ENCODE measurements at places on chromosomes 11 and 22.
A peak's percentile ranks its signal among the peaks of the same experiment; 100 is the strongest.

DNA sequence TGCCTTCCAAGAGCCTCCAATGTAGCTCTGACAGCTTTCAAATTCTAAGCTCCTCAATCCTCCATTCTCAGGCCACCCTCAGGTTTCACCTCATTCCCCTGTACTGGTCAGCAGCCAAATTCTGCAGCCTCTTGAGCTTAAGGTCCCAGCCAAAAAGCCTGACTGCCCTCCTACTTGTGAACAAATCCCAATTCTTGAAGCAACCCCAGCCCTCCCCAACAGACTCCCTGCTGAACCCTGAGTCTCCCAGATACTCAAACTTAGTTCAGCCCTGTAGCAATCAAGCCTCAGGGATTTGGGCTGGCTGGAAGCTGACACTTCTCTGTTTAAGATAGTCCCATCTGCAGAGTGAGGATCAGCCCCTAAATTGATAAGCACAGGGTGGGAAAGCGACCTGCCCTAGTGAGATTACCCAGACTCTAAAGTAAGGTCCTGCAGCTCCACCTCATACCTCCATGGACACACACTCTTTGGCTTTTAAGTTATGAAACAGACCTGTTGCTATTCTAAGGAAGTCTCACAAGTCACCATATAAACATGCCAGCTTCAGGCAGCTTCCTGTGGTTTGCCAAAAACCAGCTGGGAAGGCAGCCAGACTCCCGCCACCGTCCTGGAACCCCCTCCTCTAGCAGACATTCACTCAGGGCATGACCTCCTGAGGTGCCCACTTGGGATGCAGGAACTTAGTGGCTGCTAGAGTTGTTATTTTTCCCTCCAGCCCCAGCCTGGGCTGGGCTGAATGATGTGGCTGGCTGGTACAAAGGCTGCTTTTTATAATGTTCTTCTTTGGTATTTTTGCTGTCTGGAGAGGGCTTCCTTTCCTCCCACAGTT, 82.5 kb upstream of the PICALM start:
- DNase-seq: no peak

DNA sequence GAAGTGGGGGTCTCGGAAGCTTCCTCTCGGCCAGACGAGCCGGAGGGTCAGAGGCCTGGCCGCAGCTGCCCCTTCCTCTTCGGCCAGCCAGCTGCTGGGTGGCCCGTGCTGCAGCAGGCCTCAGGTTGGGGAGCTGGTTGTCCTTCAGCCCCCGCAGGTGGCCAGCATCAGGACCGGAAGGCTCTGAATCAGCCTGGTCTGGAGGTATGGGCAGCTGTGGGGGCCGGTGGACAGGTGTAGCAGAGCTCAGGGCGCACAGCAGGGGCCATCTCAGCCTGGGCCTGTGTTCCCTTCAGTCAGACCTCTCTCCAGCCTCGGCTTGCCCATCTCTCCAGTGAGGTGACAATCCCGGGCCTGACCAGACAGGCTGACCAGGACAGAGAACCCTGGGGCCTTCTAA, 13.9 kb upstream of the TBX1 start:
- no peak for DNase-seq

DNA sequence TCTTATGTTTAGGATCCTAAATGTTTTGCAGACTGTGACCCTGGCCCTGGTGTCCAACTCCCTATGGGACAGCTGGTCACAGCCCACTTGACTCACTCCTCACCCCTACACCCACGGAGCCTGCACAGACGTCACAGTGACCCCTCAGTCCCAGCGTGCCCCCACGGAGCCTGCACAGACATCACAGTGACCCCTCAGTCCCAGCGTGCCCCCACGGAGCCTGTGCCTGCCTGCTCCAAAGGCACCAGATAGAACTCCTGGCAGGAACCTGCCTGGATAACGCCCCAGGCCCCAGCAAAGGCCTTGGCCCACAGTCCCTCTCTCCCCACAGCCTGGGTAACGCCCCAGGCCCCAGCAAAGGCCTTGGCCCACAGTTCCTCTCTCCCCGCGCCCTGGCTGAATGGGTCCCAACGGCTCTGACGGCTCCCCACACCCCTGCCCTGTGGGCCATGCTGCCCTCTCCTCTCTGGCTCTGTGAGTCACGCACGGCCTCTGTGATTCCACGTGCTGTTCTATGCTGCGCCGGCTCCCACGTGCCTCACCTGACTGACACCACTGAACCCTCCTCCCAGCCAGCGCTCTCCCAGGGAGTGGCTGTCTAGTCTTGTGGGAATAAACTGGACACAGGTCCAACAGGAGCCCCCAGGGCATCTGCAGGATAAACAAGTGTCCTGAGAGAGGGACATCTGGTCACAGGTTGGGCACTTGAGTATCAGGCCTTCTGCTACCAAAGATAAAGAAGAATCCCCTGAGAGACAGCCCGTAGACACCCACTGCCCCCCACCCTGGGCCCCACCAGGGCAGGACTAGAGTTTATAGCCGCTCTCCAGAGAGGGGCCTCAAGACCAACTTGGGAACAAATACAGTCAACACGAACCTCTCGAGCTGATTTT, 250.3 kb downstream of the BRD1 start:
- no peak for DNase-seq

DNA sequence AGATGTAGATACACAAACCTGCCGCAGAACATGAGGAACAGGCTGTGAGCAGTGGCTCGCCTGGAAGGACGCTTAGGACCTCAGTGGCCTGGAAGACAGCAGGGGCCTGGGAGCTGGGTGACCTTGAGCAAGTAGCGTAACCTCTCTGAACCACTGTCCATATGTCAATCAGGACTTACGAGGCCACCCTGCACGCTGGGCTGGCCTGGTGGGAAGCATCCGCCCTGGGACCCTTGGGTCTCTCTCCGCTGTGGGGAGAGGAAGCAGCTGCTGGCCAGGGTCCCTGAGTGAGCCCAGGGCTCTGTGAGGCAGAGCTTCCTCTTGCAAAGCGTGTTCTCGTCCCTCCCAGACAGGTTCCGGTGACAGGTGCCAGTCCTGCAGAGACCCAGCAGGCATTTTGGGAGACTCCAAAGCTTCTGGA, 14.0 kb upstream of the EHD1 start:
- DNase-seq: no peak

DNA sequence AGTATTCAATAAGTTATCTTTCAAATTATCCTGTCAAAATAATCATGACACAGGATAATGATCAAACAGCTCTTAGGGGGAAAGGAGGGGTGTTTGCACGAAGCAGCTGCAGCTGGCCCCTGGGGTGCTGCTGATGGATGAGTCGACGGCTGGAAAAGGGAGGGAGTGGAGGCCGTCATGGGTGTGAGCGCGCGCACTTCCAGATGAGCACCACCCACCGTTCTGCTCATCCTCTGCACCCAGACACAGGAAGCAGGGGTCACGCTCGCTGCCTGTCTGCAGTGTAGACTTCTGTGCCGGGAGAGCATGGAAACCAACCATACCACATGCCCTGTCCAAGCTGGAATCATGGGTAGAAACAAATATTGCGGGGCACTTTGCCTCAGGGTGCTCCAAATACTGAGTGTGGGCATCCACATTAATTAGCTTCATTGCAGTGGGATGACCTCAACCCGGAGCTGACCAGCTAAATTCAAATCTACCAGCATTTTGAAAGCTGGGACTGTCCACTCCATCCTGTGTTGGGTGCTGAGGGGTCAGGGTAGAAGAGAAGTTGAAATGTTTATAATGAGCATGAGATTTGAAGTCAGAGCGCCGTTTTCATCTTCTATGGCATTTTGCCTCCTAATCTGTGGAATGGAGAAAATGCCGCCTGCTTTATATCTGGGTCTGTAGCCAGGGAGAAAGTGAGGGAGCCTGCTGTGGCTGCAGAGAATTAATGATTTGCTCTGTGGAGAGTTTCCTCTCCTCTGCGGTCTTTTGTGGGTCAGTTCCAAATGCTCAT, 802.4 kb downstream of the TBC1D22A start:
- DNase-seq: no peak

GRCh38 chr11:73141031-73141308, 1.1 kb downstream of the FCHSD2 start:
- no peak for DNase-seq

GRCh38 chr11:82539669-82540068, 194.0 kb downstream of the FAM181B start:
- no peak for DNase-seq

GRCh38 chr11:20070459-20070858, 89.8 kb downstream of the DBX1 start:
- no peak for DNase-seq

GRCh38 chr11:76329084-76329648, 51.8 kb downstream of the THAP12 start:
- DNase-seq: no peak

GRCh38 chr22:44668886-44669521, 33.0 kb upstream of the PRR5 start:
- DNase-seq: no peak

DNA sequence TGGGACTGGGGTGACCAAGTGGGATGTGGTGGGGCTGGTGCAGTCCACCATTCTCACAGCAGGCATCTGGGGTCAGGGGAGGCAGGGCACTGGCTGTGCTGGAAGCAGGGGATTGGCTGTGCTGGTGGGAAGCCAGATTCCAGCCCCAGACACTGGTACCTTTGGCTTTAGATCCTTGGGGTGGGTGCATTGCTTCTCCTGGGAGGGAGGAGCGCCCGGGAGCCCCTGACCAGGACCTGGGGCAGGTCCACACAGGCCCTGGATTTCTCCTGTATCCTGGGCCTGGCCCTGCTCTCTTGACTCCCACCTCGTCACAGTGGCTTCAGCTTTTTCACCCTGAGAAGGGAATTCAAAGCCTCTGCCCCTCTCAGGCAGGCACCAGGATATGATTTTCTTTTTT, 38.5 kb downstream of the ST3GAL4 start:
- DNase-seq: no peak

- DNase-seq: peak; percentile 12
Measured at GRCh38 chr11:81497202-81497804, 1236.4 kb downstream of the FAM181B start.

GRCh38 chr11:8257003-8257664, 6.5 kb downstream of the LMO1 start:
- no peak for DNase-seq

GRCh38 chr11:118912742-118913410, 12.8 kb downstream of the BCL9L start:
- peak; percentile 45 for DNase-seq

GRCh38 chr11:32231909-32232493, 141.1 kb downstream of the RCN1 start:
- peak; percentile 4 for DNase-seq

DNA sequence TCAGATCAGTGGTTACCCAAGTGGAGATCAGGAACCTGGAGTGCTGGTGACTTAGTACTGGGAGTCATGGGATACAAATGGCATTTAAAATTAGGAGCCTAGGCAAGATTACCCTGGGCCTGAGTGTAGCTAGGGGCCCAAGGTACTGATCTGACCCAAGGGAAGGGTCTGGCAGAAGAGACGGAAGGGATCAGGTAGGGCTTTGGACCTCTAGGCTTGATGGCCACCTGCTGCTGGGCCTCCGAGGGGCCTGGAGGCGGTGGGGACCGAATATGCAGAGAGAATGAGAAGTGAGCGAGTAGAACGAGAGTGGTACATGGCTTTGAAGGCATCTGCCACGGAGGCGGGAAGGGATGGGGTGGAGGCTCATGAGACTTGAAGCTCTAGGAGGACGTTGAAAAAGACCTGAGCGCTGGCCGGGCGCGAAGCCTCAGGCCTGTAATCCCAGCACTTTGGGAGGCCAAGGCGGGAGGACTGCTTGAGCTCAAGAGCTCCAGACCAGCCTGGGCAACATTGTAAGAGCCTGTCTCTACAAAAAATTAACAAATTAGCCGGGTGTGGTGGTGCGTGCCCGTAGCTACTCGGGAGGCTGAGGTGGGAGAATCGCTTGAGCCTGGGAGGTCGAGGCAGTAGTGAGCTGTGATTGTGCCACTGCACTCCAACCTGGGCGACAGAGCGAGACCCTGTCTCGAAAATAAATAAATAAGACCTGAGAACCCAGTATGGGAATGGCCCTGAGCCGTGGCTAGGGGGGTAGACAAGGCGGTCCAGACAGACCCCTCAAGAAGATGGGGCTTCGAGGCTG, 563 bp upstream of the PPIL2 start:
- no peak for DNase-seq

- no peak for DNase-seq
Measured at GRCh38 chr22:18906896-18907295, 776 bp downstream of the DGCR6 start.

- no peak for DNase-seq
Measured at GRCh38 chr11:117185736-117186430, 7.3 kb downstream of the SIDT2 start.

GRCh38 chr11:66070604-66071380, 720 bp downstream of the PACS1 start:
- DNase-seq: peak; percentile 16

DNA sequence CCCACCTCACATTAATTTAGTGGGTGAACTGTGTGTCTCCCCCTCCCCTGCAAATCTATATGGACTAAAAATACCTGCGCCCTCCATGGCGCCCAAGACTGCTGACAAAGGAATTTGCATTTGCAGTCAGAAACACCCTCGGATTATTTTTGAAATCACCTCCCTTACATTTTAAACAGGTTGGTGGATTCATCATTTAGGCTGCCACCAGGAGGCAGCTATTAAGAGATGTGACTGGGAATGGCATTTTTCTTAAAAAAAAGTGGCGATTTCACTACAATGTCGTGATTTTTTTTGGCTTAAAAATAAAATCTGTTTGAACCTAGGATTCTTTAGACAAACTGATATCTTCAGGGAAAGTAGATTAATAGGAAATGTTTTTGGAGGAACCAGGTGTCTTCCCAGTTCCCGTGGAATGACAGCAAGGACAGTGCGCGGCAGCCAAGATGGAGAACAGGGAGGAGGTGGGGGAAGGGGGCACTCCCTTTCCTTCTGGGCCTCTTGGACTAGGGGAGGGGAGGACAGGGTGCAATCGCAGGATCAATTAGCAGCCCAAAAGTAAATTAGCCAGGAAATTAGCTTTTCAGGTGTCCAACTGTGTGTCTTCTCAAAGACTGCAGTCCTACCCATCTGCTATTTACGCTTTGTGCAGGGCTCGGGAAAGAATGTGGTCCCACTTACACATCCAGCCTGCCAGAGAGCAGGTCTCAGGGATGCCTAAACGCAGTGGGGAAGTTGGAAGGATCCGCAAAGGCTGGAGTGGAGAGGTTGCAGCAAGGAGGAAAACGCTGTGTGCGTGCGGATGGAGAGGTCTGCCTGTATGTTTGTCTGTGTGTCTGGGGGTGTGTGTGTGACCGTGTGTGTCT, 496.4 kb downstream of the NTM start:
- DNase-seq: no peak

DNA sequence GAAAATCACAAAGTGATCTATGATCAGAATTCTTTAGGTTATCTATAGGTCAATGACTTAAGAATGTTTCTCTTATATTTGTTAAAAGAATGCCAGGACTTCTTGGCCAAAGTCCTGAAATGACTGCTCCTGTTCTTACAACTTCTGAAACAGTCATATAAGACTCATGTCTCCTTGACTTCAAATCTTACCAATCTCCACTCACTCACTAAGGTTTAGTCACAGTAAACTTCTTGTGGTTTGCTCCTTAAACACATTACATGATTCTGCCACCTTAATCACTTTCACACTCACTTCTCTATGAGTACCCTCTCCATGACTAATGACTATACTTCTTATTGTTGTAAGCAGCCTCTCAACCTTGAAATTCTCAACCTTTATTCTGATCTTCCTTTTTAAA, 648.7 kb upstream of the CCDC179 start:
- no peak for DNase-seq

GRCh38 chr11:75721852-75722668, 4.4 kb downstream of the MOGAT2 start:
- DNase-seq: no peak

GRCh38 chr22:19984201-19984753, 32.3 kb downstream of the ARVCF start:
- no peak for DNase-seq

Measured in CD4-positive, alpha-beta T cell treated with Interleukin-10 for 1 hour (primary cell).